Stimulated activated CD4-positive, alpha-beta T cell treated with anti-CD3 and anti-CD28 coated beads, Interleukin-12 subunit alpha, Interleukin-12 subunit beta, amount 100 ng/mL, for 48 hours (primary cell): ENCODE measurements at places on chromosomes 1 and 21.

DNA sequence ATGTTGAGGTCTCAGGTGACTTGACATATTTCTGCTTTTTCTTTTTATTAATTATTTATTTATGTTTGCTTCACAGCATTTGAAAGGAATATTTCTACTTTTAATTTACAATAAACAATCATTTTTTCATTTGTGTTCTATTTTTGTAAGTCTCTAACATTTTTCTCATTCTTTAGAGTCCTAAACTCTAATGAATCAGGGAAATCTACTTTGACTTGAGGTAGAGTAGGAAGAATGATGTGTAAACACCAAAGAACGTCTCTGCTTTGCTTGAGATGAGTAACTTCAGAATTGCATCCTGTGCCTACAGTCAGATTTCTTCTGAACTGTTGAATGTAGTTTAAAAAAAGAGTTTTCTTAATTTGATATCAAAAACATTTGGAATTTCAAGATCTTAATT lies 65.2 kb downstream of the CNST start:
- DNase-seq = no peak

GRCh38 chr1:230064283-230064682 lies 2.8 kb upstream of the GALNT2 start:
- DNase-seq = no peak

DNA sequence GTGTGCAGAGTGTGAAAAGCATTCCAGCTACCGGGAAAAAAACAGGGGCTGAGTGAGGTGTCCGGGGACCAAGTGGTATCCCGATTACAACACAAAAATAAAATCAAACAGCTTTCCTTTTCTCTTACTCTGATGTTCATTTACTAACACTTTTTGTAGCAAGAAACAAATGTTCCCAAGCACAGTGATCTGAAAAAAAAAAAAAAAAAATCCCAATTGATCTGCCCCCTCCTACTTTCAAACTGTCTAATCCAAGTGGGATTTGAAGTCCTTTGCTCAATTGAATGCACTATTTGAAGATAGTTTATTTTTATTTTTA lies 1.3 kb downstream of the BACE2 start:
- DNase-seq = no peak

DNA sequence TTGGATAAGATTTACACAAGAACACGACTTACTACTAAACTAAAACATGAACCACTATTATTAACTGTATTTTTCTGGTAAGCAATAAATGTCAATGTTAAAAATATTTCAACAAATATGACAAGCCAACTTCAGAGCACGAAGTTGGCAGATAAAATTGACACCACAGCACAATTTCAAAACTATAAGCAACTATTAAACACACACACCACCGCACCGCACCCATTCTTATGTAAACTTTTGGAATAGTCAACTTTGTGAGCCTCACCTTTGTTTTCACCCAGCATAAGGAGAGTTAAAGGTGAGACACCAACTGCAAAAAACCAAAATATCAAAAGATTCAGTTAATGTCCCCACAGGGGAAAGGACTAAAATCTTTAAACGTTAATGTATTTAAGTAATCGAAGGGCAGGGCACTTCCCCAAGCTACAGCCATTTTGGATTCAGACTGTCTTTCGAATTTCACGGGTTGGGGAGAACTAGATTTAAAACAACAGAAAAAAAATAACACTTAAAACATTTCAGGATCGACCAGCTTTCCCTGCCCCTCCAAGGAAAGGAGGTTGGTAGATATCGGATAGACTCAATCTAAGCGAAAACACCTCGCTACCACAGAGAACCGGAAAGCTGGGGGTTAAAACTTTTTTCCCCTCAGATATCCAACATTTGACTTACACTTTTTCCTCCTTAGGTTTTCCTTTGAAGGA lies 872 bp downstream of the GPBP1L1 start:
- DNase-seq = no peak

DNA sequence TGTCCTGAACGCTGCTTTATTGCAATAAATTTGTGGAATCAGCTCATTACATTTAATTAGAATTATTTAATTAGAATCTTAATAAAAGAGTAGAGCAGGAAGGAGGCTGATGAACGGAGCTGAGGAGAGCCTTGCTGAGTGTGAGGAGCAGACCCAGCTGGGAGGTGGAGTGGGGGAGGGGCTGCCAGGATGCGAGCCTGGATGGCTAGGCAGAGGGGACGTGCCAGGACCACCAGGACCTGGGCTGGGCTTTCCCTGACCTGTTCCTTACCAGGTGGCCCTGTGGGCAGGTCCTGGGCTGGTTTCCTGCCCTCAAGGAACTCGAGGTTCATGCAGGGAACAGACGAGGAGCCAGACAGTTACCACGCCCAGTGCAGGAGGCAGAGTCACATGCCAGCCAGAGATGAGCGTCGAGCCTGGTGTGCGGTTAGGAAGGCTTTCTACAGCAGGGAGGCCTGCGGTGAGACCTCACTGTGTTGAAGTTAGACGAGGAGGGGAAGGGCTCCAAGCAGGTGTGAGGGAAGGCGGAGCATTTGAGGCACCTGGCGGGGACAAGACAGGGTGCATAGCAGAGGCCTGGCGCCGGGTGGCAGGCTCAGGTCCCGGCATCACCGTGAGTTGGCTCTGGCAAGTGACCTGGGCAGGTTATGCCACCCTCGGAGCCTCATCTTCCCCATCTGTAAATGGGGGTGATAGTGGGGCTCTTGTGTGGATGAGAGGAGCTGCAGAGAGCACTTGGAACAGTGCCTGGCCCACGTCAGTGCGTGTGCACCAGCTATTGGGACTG lies 33.9 kb downstream of the LDLRAP1 start:
- DNase-seq = no peak

DNA sequence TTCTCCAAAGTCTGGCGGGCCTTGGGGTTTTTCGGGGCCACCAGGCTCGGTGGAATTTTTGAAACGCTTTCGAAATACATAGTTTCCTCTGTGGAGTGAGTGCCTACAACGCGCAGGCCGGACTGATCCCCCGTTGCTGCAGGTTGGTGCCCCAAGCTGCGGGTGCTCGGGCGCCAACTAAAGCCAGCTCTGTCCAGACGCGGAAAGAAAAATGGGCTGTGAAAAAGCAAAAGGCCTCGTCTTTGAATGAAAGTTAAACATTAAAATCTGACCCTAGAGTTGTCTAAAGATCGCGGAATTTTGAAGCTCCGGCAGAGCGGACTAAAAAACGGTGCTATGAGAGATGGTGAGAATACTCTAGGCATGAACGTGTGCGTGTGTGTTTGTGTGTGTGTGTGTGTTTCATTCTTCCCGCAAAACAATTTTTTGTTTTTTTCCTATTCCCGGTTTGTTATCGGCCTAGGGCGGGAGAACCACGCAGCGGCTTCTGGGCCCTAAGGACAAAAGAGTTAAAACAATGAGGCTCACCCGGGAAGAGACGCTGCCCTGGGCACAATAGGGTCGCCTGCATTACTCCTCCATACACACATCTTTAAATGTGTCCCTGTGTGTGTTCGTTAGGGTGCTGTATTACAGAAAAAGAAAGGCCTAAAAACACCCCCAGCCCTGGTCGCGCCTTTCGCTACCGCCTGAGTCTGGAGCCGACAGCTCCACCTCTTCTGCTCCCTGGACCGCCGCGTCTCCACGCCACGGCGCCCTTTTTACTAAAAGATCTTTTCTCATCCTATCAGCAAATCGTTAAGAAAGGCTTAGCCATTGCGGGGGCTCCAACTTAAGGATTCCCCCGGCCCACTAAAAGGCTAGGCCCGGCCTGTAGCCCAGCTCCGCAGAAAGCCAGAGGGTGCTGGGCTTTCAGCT lies 3.2 kb downstream of the TBX15 start:
- no peak for DNase-seq

DNA sequence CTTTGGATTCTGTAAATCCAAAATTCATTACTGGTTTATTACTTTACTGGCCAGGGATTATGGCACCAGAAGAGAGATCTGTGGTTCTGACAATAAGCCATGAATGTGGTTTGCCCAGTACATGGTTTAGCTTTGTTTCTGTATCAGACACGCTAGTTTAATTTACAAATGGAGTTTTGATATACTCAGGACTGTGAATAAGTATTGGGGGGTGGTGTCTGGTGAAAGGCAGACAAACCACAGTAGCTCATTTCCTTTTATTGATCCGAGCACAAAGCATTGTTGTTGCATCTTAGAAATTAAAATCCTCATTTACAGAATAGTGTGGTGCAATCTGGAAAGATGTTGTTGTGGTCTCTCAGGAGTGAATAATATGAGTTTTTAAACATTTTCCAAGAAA lies 96.0 kb downstream of the ST6GALNAC3 start:
- no peak for DNase-seq

DNA sequence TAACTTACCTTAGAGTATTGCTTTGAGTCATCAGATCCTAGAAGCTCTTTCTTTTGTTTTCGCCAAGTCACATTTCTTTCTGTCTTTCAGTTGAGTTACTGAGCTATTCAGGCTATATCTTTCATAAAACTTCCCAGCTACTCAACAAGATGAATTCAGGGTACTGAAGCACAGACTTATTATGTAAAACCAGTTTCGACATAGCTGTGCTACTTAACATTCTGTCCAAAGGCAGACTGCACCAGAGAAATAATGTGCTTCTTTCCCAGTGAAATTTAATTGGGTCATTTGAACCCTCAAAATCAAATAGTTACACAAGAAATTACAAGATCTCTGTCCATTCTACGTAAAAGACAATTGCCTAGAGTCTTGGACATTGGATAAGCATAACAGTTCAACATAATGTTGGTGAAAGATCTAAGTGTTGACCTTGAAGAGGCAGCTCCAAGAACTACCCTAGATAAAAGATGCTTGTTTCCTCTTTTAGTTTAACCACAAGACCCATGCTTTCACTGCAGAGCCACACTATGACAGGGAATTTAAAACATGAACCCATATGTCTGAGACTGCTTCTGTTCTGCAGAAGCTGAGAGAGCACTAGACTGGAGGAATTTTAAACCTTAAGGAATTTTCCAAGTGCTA lies 163.2 kb downstream of the LRRC40 start:
- no peak for DNase-seq

- DNase-seq = no peak
Measured at GRCh38 chr1:171807556-171807955, 26.1 kb downstream of the METTL13 start.

DNA sequence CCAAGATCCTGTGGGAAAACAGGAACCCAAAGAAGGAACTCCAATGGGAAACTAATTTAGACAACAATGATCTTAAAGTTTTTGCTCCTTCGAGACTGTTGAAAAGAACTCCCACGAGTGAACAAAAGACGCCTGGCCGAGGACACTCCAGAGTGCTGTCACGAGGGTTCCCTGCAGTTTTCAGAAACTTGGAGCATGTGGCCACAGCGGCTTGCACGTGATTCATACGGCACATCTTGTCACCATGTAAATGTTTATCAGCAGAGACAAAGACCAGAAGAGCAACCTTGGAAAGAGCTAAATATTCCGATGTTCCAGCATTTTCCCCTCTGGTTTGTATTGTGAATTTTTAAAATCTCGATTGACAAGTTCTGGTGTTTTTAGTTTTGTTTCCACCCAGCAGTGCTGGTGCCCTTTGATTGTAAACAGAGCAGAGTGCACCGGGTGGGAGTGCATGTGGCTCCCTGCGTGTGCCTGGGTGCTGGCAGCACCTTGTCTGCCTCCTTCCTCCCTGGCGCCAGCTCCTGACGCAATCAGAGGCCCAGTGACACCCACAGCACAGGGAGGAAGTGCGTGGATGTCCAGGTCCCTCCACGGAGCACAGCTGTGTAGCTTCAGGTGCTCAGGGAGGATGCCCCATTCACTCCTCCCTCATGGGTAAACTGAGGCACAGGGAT lies 23.0 kb downstream of the LRRC3 start:
- no peak for DNase-seq

DNA sequence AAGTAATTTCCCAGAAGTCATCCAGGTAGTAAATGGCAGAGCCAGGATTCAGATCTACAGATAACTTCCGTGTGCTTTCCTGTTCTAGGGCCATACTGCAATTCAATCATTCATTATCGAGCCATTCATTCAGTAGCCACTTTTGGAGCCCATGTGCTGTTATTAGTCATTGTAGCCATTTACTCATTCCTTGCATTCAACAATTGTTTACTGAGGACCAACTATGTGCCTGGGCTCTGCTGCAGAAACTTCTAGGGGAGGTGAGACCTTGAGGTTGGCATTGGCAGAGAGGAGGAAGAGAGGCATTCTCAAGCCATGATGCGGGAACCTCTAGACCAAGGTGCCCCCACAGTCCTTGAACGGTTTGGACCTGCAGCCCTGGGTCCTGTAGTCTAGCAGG lies 27.9 kb downstream of the EPHB2 start:
- no peak for DNase-seq
